ENCODE measurements at places on chromosomes 3 and 15.

DNA sequence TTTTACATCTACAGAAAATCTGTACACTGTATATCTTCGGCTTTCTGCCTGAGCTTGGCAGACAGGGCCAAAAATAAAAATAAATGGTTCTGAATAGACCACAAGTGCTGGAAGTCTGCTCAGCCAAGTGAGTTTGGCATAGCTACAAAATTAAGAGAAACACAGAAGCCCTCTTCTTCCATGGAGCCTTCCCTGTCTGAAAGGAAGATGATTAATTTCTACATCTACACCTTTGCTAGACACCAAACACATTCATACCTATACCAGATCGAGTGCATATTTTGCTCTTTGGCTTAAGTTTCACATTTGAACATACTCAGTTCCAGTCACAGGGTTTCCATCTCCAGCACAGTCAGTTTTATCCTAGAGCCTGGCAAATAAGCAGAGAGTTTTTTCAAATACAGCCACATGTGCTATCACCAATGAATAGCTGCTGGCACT, 224.6 kb downstream of the GREM1 start:
- DNase-seq: no peak

DNA sequence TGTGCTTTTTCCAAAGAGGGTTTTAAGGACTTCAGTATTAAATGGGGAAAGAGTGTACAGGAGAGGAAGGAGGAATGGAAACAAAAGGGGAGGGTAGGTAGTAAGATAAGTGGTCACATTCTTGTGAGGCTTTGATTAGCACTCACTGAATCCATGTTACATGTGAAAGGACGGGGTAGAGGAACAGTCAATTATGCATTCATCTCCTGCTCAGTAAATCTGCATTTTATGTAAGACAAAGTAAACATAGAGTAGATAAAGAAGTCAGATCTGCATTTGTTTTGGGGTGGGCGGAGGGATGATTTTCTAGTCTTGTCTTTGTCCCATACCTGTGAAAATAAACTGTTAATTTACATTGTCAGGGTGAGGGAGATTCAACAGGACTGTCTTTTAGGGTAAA, 50.8 kb downstream of the SACM1L start:
- DNase-seq: no peak

DNA sequence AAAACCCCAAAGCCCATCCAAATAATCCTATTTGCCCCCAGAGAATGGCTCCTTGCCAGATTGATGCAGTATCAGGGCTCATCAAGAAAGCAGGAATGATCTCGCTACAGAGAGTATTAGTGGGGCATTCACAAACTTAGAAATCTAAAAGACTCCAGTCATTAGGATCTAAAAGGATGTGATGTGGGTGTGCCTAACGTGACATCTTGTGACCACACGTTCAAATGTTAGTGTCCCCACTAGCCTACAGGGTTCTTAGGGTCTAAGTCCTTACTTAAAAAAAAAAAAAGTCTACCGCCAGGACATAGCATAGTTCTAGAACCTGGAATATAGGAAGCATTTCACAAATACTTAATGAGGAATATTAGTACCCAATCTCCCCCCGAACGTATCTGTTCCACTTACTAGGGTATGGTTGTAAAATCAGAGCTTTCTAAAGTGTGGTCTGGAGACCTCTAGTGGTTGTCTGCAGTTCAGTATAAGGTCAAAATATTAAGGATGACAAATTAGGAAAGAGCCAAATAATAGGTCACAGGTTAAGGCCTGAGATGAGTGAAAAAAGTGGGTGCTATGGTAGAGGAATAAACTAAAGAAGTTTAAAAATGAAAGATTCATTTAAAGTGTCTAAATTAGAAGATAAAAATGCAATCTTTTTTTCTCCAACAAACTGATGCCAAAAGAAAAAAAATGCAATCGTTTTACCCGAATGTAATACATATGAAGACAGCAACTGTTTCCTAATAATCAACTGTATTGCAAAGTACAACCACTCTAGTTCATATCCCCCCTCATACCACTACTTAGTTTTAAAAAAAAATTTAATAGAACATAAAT, 4.2 kb upstream of the CHRM5 start:
- no peak for DNase-seq

GRCh38 chr3:74423867-74424266, 190.6 kb downstream of the CNTN3 start:
- no peak for DNase-seq

- no peak for DNase-seq
Measured at GRCh38 chr15:41992803-41993190, 20.4 kb upstream of the EHD4 start.

GRCh38 chr15:40087068-40087810, 21.4 kb downstream of the BMF start:
- DNase-seq: no peak
